T-helper 1 cell (primary cell): ENCODE measurements at places on chromosomes 13 and 19.

GRCh38 chr13:111281751-111282311, 38.6 kb upstream of the TEX29 start:
- DNase-seq: no peak

- no peak for DNase-seq
Measured at GRCh38 chr13:46179969-46180763, 1.8 kb downstream of the LCP1 start.

GRCh38 chr13:109348519-109349258, 437.7 kb downstream of the IRS2 start:
- no peak for DNase-seq

- DNase-seq: no peak
Measured at GRCh38 chr19:1474011-1474764, 4.8 kb downstream of the C19orf25 start.

DNA sequence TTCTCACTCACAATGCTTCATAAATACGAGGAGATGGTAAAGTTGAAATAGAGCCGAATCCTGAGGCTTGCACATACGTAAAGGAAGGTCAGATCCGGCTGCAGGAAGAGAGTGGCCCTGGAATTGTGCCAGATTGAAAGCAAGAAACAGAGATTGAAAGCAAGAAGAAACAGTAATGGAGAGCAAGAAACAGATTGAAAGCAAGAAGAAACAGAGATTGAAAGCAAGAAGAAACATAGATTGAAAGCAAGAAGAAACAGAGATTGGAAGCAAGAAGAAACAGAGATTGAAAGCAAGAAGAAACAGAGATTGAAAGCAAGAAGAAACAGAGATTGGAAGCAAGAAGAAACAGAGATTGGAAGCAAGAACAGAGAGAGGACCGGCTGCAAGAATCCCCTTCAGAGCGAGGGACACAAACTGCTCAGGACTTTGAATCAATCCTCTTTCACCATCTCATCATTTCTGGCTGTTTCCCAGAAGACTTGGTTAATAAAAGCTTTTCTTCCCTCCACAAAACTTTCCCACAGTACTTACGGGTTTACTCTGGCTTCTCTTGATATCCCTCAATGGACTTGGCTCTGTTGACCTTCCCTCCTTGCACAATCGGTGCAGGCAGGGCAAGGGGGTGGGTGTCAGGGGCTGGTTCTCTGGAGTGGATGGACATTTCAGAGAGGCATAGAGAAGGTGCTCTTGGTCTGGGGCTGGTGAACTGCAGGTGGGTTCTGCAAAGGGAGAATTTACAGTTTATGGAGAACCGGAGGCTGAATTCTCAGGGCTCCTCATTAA, 25.5 kb downstream of the OR7A5 start:
- no peak for DNase-seq

DNA sequence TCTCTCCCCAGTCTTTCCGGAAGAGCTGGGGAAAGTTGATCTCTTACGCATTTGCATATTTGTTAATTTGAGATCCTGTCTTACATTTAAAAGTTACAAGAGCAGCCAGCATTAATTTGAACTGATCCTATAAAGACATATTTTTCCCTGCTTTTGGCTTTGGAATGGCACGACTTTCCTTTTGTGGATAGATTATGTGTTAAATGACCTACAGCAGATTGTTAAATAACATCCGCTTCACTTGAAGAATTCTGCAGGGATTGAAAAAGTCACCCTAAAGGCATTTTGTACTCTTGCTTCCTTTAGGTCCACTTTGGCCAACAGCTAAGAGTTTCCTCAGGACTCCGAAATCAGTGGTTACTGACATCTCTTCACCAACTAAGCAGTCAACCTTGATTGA, 334.0 kb downstream of the TBC1D4 start:
- DNase-seq: no peak

DNA sequence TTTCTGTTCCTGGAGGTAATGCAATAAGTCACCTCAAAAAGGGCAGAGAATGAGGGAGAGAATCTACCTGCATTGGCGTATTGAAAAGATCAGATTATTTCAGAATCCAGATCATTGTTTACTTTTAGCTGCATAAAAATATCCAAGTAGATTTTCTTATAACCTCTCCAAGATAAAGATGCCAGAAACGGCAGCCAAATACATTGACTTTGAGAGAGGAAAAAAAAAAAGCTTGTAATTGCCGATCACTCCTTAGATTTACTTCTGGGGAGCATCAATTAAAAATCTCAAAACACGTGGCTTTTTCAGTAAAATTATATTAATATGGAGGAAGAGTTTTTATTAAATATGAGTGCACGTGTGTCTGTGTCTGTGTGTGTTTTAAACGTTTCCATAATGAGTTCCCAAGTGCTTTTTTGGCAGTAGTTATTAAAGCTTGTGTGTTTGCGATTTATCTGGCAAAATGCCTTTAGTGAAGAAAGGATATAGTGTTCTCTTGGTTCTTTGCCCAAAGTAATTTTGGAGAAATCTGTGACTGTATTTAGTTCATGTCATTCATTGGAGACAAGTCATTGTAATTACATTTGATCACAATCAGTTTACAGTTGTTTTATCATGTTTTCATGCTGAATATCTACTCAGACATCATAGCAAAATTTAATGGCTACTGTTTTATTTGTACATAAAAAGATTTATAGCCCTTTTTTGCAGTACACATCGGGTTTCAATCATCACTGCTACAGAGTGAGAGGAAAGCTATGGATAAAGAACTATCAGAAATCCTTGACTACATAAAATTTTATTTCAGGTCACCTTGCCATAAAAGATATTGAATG, 176.1 kb downstream of the TM9SF2 start:
- no peak for DNase-seq

DNA sequence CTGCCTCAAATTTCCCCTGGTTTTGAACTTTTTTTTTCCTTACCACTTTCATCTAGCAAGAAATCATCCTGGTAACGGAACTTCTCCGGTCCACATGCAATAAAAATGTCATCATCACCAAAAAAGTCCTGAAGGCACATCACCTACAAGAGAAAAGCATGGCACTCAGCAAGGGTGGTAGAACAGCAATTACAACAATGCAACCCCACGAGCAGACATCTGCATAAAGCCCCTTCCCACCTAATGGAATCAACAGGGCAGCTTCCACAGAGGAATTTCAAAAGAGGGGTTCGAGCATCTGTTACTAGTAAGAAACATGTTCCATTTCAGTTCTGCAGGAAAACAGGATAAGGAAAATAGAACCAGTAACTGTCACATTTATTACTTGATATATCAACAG, 183.9 kb downstream of the DCLK1 start:
- no peak for DNase-seq

DNA sequence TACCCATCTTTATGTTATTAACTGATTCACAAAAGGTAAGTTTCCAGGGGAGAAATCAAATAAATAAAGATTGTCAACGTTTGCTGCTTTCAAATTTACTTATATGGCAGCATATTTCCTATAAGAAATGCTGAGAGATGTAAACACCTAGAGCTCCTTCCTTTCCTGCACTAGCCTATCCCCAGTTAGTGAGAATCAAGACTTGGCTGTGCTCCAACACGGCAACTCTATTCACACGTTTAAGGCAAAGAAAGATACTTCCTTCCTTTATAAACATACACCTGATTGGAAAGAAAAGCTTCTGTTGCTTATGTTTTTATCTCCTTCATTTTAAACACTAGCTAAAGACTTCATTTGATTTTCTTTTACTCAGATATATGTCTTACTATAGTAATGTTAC, 107.0 kb downstream of the PCDH9 start:
- DNase-seq: no peak

DNA sequence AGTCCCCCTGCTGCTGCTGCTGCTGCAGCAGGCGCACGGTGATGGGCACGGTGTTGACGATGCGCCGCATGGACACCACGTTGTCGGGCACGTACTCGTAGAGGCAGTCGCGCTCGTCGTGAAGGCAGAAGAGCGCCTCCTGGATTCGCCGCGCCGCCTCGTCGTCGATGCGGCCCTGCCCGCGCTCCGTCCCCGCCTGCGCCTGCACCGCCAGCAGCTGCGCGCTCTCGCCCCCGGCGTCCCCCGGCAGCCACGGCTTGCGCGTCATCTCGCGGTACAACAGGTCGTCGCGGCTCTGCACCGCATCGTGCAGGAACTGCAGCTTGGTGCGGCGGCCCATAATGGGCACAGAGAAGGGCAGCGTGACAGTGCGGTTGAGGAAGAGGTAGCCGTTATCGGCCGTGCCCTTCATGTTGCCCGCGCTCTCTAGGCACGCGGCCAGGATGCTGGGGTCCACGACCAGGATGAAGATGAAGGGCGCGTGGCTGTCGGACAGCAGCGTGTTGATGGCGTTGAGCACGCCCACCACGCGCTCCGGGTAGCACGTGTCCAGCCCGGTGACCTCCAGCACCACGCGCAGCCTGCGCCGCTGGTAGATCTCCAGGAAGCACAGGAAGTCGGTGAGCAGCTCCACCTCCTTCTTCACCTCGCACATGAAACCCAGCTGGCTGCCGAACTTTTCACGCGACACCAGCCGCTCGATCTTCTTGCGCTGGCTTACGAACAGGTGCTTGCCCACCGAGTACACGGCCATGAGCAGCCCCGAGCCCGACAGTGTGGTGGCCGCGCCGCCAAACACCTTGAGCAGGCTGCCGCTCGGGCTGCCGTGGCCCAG, 8.1 kb downstream of the NKPD1 start:
- no peak for DNase-seq

GRCh38 chr13:63446329-63446728, 2030.7 kb upstream of the PCDH20 start:
- DNase-seq: no peak

GRCh38 chr13:106786006-106786563, 218.1 kb upstream of the ARGLU1 start:
- DNase-seq: no peak

DNA sequence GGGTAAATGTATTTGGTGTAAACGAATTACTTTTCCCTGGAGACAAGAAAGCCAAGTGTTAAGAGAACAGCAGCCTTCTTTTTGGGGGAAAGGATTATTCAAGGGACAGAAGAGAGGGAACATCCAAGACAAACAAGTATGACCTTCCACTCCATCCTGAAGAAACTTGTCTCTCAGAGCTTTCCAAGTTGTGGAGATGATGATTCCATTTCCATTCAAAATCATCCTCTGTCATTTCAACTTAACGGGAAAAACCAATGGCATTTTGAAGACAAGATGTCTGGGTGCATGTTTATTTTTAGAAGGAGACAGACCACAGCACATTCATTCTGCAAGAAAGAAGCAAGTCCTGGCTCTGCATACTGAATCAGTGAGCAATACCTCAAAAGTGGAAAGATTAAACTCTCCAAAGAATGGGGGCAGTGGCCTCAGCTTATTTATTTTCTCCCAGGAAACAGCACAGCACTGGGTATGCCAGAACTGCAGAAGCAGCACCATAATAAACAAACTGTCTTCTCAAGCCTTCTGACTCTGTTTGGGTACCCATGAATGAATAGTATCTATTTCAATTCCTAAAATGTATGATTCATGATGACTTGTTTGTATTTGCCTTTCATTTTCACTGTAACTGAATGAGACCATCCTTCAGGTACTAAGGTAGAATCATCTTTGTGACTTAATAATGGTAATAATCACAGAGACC, 541.0 kb downstream of the RFC3 start:
- DNase-seq: no peak

- DNase-seq: no peak
Measured at GRCh38 chr13:67204764-67205163, 25.4 kb downstream of the PCDH9 start.

DNA sequence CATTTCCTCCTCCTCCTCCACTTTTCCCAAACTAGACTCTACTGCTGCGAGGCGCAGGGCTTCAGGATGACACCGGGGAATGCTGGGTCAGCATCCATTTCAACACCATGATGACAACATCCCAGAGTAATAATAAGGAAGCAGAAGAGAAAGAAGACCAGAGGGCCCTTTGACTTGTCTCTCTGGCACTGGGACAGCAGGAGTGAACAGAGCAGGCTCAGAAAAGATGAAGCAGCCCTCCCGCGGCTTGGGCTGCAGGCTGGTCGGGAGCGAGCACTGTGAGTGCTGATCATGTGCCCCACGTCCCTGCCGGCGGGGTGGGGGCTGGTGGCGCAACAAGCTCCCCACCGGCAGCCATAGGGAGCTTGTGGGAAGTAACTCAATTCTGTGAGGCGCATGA, 30.5 kb downstream of the RANBP3 start:
- DNase-seq: no peak

DNA sequence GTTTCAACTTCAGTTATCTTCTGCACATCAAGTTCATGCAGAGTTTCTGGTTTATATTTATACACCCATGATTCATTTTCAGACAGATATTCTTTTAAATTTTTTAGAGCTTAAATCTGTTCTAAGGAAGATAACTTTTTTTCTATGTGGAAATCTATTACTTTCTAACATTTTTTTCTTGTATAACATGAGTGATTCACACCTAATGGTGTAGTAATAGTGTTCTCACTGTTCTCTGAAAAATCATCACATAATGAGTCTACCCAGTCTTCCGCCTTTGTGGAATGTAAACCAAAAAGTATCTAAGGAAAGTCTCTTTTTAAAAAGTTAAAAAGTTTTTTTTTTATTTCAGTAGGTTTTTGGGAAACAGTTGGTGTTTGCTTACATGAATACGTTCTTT, 70.8 kb downstream of the FNDC3A start:
- no peak for DNase-seq

DNA sequence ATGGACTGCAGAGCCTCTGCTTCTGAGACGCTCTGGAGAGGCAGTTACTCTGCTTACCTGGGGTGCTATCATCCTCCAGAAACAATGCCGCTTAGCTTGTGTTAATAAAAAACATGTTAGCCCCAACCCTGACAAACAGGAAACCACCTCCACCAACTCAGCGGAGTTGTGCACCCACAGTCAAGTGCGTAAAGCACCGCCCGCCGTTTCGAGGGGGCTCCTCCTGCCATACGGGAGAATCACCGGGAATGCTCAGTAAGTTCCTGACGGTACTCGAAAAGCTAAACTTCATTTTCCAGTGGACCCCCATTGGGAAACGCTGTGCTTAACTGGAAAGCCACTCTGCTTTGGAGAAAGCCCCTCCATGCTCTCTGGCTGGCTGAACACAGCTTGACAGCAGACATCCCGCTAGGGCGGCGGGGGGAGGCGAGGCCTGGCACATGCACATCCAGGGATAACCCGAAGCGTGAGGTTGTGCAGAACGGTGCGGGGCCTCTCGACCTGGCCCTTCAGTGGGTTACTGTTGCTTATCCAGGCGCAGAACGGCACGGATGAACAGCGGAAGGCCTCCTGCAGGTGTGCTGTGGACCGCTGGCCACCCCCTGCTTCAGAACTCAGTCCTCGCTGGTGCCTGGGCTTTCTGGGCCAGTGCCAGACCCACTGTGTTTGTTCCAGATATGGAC, 17.1 kb downstream of the GAS6 start:
- DNase-seq: peak; percentile 29

DNA sequence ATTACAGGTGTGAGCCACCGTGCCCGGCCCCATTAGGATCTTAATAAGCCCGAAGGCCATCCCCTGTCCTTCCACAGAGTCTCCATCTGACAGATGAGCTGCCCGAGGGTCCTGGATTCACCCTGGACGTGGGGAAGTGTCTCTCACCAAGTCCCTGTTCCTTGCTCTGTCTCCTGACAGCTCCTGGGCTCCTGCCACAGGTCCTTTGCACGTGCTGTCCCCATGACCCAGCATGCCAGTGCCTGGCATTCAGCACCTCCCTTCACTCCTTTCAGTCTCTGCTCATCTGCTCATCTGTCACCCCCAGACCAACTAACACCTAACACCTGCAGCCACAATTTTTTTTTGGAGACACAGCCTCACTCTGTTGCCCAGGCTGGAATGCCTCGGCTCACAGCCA, 14.5 kb downstream of the CERS1 start:
- DNase-seq: no peak
